GM06990 (cell line): ENCODE measurements at places on chromosomes 5 and 9.
A peak's percentile ranks its signal among the peaks of the same experiment; 100 is the strongest.

GRCh38 chr5:109640976-109641375 is 48.8 kb upstream of the MAN2A1 start:
- DNase-seq = no peak

GRCh38 chr5:149611326-149611725 is 30.0 kb downstream of the ARHGEF37 start:
- no peak for DNase-seq

- DNase-seq = no peak
Observed at GRCh38 chr5:115949096-115949495, 13.2 kb upstream of the LVRN start.

DNA sequence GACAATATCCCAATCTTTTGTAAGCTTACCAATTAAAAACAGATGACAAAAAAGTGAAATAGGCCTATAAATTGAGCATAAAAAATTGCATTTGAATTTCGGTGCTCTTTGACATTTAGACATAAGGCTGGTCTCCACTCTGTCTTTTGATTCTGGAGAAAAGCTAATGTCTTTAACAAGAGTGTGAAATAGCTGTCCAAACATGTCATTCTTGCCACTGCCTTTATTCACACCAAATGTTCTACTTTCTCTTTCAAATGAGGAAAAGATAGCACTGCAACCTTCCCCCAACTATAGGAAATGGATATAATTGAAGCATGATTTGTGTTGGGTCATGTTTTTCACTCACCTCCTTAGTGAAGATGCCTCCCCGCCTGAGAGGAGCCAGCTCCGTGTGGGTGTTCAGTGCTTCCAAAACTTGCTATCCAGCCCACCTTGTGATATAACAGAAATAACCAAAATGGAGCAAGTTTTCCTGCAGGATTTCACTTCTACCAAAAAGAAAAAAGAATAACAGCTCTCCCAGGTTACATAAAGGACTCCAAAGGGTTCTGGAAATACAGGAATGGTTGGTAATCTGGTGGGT is 55.2 kb upstream of the STK32A start:
- DNase-seq = no peak

DNA sequence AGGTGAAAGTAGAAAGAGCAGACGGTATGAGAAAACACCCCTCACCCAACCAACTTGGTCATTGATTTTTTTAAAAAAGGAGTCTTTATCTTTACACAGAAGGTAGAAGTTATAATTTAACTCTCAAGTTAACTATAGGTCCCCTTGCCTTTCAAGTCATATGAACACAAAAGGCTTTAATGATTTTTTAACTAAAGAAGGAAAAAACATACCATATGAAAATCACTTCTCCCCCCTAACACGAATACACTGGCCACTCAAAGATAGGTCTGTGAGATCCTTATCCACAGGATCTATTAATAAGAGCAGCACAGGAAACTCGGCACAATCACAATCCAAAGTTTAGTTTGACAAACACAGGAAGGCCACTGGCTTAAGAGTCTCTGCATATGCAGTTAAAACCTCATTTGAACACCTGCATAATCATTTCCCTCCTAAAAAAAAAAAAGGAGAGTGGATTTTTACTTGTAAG is 138.0 kb downstream of the ENC1 start:
- no peak for DNase-seq

GRCh38 chr9:73565833-73566465 is 414.3 kb downstream of the ANXA1 start:
- no peak for DNase-seq

DNA sequence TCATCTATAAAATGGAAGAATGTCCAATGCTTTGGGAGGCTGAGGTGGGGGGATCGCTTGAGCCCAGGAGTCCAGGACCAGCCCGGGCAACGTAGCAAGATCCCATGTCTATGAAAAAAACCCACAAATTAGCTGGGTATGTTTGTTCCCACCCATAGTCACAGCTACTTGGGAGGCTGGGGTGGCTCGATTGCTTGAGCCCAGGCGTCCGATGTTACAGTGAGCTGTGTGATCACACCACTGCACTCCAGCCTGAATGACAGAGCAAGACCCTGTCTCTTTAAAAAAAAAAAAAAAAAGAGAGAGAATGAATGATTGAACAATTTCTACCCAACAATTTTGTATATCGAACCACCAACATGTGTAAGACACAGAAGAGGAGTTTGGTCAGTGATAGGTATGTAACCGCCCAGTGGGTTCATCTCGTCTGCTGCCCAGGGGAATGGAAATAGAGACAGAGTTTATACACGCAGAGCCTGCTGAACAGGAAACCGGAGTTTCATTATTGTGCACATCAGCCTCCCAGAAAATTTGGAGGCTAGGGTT is 26.2 kb upstream of the ERGIC1 start:
- DNase-seq = no peak

GRCh38 chr5:175922192-175922885 is 45.8 kb downstream of the THOC3 start:
- DNase-seq = no peak

GRCh38 chr9:114321759-114322158 is 1.1 kb upstream of the ORM1 start:
- no peak for DNase-seq

- DNase-seq = no peak
Observed at GRCh38 chr5:143065185-143065965, 295.2 kb downstream of the ARHGAP26 start.

DNA sequence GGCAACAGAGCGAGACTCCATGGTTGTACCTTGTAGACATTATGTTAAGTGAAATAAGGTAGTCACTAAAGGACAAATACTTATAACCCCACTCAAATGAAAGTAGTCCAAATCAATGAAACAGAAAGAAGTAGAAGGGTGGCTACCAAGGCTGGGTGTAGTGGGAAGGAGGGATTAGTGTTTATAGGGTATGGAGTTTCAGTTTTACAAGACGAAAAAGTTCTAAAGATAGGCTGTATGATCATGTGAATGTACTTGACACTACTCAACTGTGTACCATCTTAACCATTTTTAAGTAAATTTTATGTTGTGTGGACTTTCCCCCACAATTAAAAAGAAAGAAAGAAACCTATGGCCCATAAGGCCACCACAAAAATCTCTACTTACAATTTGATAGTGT is 32.2 kb downstream of the ALDH7A1 start:
- DNase-seq = peak; percentile 33

- DNase-seq = no peak
Observed at GRCh38 chr9:132939169-132939568, 5.2 kb downstream of the TSC1 start.

DNA sequence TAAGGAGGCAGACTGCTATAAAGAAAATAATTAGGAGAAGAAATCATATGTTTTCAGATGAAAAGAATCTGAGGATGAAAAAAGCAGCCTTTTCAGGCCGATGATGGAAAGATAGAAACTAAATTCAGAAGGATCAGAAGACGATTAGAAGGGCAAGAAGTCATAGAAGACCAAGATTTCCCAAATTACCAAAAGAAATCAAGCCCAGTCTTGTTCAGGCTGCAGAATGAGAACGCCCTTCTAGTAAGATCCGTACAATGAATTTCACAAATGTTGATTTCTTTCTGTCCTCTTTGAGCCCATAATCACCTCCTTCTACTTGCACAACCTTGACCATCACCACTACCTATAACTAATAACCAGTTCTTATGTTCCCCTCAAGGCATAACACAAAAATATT is 114.6 kb upstream of the CCDC152 start:
- no peak for DNase-seq

GRCh38 chr5:180619563-180619915 is 28.2 kb upstream of the SCGB3A1 start:
- no peak for DNase-seq

- DNase-seq = no peak
Observed at GRCh38 chr5:153629027-153629895, 138.8 kb downstream of the GRIA1 start.

- no peak for DNase-seq
Observed at GRCh38 chr9:95005278-95006143, 279.0 kb downstream of the AOPEP start.

- DNase-seq = no peak
Observed at GRCh38 chr9:91150273-91150997, 211.3 kb downstream of the AUH start.

DNA sequence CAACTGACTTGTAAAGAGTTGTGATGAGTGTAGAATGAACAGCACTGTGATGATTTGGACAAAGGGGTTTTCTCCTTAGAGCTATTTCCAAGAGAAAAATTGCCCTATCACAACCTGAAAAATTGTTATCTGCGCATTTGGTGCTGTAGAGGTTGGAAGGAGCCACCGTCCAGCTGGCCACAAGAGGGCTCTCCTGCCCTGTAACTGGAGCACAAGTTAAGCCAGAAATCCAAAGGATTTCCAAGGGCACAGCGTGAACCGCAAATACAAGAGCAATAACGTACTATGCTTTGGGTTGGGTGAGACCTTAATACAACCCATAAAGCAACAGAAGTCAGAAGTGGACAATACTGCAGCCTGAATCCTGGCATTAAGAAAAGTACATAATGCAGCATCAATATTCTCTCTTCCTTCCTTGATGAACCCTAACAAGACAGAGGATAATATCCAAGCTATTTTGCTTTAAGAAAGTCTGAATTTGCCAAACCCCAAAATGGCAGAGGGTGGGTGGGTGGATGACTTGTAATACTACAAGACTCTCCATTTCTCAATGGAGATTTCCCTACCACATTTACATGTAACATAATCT is 56.8 kb upstream of the SMIM32 start:
- no peak for DNase-seq

DNA sequence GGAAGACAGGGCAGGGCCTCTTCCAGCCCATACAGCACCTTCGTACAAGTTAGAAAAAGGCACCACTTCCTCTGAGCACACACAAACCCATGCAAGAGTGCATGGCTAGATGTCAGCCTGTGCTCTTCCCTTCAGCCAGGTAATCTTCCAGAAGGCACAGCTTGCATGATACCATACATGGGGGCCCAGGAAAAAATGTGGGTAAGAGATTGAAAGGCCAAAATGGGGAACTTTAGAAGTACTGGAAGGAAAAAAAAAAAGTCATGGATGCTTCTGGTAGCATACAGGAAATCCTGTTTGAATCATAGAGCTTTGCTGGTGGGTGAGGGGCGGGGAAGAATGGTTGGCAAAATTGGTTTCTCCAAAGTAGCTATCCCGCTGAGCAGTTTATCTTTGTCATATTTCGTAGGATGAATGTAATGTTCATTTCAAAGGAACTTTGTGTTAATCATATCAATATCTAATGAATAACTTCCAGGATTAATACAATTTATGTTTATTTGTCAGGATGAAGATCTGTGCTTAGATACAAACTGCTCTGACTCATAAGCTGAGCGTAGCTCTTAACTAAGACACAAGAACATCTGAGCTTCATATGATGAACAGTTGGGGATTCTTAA is 78.2 kb upstream of the MAP3K1 start:
- DNase-seq = no peak

DNA sequence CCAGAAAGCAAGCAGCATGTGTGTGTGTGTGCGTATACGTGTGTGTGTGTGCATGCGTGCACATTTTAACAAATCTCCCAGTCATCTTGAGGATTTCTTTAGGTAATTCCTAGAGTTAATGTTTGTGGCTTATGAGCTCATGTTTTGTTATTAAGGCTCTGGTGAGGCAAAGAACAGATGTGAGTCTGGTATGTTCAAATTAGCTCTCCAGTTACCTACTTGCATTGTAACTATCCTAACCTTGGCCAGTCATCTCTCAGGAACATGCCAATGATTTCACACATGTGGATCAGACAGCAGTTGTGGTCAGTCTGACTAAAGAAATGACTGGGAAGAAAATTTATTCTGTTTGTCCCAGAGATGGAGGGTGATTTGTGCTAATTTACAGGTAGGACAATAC is 163.1 kb downstream of the IZUMO3 start:
- no peak for DNase-seq

DNA sequence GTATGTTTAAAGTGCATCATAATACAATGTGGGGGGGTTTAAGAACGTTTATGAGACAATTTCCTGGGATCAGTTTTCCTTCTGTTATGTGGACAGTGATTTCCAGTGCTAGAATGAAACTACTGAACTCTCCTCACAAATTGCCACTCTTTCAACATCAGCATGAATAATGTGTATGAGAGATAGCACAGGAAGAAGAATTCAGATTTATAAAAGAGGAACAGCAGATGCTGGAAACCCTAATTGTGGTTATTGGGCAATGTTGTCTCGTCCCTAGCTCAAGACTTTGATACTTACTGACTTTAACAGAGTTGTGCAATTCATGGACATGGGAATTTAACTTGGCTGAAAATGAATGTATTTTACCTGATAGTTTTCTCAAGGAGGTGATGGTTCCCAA is 410.8 kb upstream of the MEF2C start:
- DNase-seq = no peak

DNA sequence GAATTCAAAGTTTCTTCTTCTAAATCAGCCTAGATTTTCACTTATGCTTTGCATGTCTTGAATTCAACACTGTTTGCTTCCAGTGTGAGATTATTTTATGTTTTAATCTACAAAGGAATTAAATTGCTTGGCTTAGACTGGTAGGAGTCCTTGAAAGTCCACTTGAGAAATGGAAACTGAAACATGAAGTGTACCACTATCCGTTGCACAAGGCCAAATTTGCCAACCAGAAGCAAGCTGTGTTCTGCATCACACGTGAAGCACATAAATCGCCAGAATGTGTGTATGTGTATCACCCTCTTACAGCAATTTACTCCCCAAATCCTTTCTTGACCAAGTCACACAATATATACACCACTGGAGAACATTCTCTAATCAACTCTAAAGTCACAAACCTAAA is 10.3 kb downstream of the SEMA6A start:
- no peak for DNase-seq

DNA sequence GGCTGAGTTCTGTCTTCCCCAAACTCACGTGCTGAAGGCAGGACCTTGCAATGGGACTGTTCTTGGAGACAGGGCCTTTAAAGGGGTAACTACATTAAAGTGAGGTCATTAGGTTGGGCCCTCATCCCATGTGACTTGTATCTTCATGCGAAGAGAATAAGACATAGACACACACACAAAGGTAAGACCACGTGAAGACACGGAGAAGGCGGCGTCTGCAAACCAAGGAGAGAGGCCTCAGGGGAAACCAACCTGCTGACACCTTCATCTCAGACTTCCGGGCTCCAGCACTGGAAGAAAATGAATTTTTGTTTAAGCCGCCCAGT is 50.7 kb upstream of the KCNMB1 start:
- DNase-seq = no peak

GRCh38 chr5:176658817-176659511 is 11.7 kb downstream of the TSPAN17 start:
- DNase-seq = no peak

DNA sequence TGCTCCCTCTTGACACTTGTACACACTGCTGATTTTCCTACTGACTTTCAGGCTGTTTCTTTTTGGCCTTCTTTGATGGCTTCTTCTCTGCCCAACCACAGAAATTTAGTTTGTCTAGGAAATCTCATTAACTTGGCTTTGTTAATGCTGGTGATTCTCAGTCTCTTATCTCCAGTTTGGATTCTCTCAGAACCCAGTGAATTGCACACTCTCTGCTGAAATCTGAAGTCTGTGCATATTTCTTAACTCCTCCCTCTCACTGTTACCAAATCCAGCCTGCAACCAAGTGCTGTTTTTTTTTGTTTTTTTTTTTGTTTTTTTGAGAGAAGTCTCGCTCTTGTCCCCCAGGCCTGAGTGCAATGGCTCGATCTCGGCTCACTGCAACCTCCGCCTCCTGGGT is 117.2 kb downstream of the CDC42SE2 start:
- no peak for DNase-seq

GRCh38 chr5:171029401-171029800 is 167.6 kb downstream of the RANBP17 start:
- no peak for DNase-seq

GRCh38 chr5:126198531-126198930 is 224.7 kb upstream of the GRAMD2B start:
- no peak for DNase-seq

GRCh38 chr5:143576711-143577484 is 173.4 kb upstream of the NR3C1 start:
- DNase-seq = no peak
